NK-92 treated with Interleukin-12 subunit alpha and Interleukin-12 subunit beta, amount 100 ng/mL, for 24 hours (cell line): ENCODE measurements at places on chromosomes 1 and 21.

- DNase-seq = no peak
These were observed 135.2 kb downstream of the PSMG1 start for GRCh38 chr21:39048064-39048463.

DNA sequence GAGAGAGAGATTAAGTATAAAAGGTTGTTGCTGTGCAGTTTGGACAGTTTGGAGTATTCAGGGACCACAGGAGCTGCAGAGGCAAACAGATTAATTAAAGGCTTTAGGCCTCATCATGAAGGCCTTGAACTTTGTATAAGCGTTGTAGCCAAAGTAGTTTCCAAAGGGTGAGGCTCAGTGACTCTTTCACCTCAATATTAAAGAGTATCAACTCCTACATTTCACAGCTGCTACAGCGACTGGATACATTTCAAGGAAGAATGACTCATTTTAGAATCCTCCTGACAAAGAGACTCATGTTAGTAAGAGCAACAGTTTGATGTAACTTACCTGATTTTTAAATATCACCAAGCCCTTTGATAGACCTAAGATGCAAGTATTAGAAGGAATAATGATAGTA is 355.5 kb downstream of the HLX start:
- DNase-seq = no peak

- DNase-seq = no peak
These were observed 774.1 kb upstream of the B3GALT2 start for GRCh38 chr1:193960499-193960898.

- no peak for DNase-seq
These were observed 21.5 kb downstream of the ABCB10 start for GRCh38 chr1:229536982-229537381.
